ENCODE measurements at places on chromosomes 3 and 15.

GRCh38 chr3:62027241-62027640 lies 346.1 kb downstream of the FEZF2 start:
- DNase-seq: no peak

DNA sequence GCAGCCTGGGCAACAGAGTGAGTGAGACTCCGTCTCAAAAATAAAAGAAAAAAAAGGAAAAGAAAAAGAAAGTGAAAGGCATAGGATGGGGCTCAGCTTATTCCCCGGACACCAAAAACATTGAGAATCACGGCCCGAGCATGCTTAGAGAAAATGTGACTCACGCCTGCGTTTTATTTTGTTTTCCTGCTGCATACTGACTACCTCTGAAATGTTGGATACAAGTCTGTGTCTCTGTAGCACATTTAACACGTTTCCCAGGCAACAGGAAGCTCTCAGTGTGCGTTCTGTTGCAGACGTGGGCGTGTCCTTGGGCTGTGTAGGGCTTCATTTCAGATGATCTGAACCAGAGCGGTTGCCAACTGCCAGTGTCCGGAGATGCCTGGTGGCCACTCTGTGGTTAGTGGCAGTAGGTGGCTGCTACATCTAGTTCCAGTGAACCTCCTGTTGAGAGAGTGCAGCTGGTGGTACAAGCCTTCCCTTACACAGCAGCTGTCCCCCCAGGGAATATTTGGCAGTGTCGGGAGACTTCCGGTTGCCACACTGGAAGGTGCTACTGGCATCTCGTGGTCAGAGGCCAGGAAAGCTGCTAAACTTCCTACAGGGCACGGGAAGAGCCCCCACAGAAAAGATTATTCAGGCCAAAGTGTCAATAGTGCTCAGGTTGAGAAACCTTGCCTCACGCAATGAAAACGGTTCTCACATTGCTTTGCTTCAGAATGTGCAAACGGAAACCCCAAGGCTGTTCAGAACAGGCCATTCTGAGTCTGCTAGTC lies 3.0 kb downstream of the SLC51A start:
- peak; percentile 45 for DNase-seq

GRCh38 chr3:73652896-73653295 lies 28.2 kb upstream of the PDZRN3 start:
- DNase-seq: no peak

DNA sequence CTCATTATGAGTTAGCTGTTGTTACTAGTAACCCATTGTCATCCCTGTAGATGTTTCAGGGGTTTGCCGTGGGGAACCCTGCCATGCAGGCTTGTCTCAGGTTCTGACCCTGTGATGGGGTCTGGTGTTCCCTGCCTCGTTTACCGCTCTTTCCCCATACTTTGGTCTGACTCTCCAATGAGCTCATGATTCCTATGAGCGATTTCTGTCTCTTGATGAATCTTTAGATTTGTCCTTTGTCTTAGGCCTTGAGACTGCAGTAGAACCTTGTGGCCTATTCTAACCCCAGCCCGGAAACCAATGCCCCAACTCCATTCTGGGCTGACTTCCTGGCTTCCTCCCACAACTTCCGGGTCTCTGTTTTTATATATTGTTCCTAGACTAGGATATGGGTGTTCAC lies 11.3 kb upstream of the IQGAP1 start:
- DNase-seq: no peak

DNA sequence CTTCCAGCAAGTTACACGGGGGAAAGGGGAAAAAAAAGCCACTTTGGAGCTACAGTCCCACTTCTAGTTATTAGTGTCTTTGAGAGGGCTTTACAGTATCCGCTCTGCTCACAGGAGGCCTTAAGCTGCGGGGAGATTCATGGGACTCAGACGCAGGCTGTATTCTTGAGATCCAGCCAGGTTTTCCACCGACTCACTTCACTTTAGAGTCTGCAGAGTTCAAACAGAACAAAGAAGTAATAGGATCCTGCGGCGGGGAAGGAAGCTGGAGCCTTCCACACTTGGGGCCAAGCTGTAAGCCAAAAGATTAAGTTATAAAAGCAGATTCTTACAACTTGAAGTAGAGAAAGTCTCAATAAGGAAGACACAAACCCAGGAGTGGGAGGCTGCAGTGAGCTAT lies 60.2 kb upstream of the FAM174B start:
- DNase-seq: no peak

DNA sequence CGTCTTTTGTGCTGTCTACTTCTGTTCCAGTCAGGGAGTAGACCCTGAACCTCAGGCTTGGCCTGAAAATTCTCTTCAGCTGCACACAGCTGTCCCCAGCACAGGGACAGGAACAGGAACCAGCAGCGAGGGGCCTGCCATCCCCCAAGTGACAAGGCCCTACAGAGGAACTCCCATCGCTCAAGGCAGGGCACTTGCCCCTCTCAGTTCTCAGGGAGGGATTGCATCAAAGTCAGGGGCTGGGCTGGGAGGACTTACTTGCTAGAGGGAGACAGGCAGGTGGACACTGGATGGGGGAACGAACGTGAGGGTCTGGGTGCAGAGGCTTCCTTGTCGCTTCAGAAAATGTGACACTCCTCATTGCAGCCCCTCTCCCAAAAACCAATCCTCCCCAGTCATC lies 163.6 kb downstream of the CHSY1 start:
- DNase-seq: no peak

Data from H7 (cell line).